NCI-H2227 treated with DMSO at 0.1 percent for 48 hours (cell line): ENCODE measurements at places on chromosomes 13 and 19.

- DNase-seq = no peak
Observed at GRCh38 chr13:20840568-20840967, 62.0 kb downstream of the XPO4 start.

GRCh38 chr19:49558591-49558990, 21.8 kb downstream of the NOSIP start:
- no peak for DNase-seq

DNA sequence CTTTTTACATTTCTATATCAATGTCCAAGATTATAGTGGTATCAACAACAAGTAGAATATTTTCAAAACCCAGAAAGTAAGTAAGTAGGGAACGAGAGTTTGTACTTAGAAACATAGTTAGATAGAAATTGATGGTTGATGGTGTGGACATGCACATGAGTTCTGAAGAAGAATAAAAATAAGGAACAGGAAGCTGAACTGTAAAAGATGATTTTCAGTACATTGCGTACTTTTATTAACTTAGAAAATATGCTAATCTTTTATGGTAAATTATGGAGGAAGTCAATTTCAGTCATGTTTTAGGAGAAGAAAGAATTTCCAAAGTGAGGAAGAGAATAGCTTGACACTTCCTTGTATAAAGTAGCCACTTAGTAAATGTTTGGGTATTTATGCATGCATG, 12.3 kb upstream of the GPR18 start:
- no peak for DNase-seq

DNA sequence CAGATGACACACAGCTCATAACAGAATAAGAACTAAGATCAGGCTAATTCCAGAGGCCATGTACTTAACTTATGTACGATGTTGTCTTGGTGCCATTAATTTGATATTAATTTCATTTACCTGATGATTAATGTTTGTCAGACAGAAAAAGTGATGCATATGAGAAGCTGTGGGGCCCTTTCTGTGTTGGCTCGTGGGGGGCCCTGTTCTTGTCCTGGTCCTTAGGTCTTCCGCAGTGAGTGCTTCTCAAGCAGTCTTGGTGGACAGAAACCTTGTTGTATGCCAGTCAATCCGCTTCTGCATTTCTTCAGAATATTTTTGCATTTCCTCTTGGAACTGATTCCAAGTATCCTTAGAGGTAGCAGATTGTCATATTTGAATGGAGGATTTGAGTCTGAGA, 20.2 kb downstream of the SAFB start:
- no peak for DNase-seq

GRCh38 chr19:53158119-53158656, 665 bp downstream of the ZNF347 start:
- peak; percentile 46 for DNase-seq

GRCh38 chr19:43474487-43474886, 9.1 kb upstream of the LYPD3 start:
- no peak for DNase-seq

DNA sequence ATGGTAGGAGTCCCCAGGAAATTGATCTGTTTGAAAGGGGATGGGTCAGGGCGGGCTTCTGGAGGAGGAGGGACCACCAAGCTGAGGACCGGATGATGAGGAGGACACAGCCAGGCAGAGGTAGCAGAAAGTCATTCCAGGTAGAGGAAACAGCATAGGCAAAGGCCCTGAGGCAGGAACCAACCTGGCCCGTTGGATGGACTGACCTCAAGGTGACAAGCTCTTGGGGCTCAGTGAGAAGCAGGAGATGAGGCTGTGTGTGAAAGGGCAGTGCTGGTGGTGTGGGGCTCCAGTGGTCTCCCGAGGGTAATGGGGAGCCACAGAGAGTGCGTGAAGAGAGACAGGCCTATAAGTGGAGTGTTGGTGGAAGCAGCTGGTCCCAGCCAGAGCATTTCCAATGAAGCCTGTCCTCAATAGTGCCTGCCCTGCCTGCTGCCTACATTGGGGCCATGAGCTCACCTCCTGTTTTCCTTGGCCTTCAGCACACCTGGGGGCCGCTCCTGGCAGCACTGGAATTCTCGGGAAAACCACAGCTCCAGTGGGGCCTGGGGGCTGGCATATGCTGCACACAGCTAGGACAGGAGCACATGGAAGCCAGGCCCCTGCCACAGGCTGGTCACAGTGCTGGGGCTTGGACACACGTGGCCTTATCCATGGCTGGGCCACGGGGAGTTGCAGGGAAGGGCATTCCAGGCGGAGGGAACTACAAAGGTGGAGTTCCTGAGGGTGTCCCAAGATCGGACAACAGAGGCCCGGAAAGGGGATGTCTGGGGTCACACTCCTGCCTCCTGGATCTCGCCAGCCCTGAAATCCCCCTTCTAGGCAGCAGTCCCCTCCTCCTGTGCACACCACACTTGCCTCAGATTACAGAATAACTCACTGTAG, 2.3 kb upstream of the COMP start:
- no peak for DNase-seq

- no peak for DNase-seq
Observed at GRCh38 chr13:31697290-31697689, 42.0 kb upstream of the RXFP2 start.

- no peak for DNase-seq
Observed at GRCh38 chr13:82898586-82898985, 983.7 kb downstream of the SLITRK1 start.

- DNase-seq = no peak
Observed at GRCh38 chr13:110271313-110271712, 35.6 kb downstream of the COL4A1 start.
